ENCODE measurements at places on chromosomes 12 and 14.

DNA sequence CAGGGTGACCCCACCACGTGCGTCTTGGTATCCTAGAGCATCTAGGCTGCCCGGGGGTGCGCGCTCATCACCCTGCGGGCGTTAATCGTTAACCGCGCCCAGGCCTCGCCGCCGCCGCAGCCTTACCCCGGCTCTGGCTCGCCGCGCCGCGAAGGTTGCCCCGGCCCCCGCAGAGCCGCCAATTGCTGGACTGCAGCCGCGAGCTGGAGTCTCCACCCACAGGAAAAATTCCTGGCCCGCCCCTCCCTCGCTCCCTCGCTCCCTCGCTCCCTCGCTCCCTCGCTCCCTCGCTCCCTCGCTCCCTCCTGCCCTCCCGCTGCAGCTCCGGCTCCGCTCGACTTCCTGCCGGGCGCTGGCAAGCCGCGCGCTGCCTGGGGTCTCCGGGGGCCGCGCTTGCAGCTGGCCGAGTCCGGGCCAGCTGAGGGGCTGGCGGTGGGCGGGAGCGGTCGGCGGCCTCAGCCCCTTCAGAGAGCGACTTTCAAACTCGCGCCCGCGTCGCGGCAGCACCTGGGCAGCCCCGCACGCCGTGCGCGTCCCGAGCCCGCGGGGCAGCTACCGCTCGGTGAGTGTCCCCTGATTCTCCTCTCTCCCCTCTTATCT is at the start of gene PLEKHG3:
Gene PLEKHG3, plus strand, starts transcription at position 282 of the 600 bp plus-strand sequence. CDS start 23,208 bp downstream, outside the sequence.
- DNase-seq: peak; percentile 19

DNA sequence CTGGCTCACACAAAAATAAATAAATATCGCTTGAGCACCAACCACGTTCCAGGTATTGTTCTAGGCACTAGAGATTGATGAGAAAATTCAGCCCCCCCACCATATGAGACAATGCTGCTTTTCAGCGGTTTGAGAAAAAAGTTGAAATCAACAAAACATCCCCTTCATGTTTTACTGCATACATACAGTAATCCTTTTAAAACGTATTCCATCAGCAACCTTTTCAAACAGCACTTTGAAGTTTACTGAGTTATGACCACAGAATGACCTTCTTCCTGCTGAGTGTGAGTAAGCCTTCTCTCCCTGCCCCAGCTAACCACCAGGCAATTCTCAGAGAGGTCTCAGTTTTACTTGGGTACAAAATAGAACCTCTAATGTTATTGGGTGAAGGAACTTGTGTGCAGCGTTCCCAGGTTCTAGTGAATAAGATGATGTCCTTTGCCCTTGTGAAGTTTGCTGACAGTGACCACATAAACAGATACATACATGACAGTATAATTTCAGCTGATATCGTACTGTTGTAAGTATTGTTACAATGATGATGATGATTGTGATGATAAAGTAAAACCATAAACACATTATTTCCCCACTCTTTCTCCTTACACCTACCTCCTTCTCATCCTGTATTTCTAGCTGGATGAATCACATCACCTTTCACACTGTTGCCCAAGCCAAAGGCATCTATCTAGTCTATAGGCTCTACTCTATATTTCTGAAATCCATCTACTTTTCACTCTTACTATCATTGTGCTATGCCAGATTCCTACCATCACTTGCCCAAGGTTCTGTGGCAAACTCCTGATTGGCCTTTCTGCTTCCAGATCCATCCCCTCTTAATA is 124.4 kb upstream of the KRR1 start:
- peak; percentile 10 for DNase-seq

DNA sequence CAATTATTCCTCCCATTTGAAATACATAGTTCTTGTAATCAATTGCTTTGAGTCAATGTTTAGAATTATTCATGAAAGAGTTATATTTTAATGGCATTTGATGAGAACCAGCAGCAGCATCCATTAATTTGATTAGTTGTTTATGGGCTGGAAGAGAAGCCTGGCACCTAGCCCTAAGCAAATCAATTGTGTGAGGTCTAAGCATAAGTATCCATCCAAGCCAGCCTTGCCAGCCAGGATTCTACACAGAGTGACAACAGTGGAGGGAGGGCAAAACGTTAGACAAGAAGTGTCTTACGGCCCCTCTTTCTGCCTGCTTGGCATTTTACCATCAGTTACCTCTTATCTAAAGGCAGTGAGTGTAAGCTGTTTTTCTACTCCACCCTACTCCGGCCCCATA is 478.5 kb downstream of the NELL2 start:
- no peak for DNase-seq

DNA sequence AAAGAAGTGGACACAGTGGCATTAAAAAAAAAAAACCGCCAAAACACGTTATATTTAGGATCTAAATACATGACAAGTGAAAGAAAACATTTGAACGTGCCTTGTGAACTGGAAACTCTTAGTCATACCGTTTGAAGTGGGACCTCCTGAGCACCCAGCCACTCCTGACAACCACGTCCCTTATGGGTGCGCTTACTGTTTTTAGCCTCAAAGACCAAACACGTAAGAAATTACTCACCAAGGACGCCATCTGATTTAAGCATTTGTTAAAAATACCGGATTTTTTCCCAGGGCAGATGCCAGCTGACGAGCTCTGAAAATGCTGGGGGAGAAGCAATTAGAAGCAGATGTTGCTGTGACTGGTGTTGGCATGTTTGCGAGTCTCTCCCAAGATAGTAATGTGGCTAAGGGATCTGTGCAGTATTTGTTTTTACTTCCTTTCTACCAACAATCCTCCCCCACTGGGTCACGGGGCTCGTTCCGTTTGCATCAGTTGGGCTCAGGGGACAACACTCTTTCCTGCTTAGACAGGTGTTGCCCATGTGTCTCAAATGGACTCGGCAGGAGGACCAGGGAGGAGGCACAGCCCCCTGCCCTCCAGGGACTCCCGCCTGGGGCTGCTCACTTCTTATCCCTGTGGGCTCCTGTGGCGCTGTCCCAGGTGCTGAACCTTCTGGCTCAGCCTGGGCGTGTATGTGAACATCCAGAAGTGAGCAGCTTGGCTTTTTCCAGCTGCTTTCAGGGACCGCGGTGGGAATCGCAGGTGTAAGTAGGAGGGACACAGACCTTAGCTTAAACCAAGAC is 101.0 kb downstream of the BEGAIN start:
- peak; percentile 52 for DNase-seq

DNA sequence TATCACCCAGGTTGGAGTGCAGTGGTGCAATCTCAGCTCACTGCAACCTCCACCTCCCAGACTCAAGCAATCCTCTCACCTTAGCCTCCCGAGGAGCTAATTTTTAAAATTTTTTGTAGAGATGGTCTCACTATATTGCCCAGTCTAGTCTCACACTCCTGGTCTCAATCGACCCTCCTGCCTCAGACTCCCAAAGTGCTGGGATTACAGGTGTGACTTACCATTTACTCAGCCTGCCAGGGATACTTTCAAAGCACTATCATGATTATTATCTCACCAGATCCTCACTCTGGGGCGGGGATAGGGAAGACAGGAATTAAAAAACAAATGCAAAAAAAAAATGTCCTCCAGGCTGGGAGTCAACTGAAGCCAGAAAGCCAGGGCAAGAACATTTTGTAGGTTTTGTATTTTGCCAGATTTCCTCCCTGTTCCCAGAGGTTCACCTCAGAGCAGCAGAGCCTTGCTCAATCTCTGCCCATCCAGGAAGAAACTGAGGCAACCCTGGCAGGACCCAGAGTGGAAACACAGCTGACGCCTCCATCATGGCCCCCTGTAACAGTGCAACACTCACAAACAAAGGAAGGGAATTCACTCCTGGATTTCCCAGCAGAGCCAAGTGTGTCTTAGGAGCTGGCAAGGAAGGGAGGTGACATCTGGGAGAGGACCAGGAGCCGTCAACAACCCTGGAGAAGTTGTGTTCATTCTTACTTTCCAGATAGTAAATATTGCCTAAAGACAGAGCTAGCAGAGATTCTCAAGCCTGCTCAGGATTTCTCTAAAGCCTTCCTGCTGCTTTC is 73.9 kb downstream of the IRF2BPL start:
- DNase-seq: no peak

DNA sequence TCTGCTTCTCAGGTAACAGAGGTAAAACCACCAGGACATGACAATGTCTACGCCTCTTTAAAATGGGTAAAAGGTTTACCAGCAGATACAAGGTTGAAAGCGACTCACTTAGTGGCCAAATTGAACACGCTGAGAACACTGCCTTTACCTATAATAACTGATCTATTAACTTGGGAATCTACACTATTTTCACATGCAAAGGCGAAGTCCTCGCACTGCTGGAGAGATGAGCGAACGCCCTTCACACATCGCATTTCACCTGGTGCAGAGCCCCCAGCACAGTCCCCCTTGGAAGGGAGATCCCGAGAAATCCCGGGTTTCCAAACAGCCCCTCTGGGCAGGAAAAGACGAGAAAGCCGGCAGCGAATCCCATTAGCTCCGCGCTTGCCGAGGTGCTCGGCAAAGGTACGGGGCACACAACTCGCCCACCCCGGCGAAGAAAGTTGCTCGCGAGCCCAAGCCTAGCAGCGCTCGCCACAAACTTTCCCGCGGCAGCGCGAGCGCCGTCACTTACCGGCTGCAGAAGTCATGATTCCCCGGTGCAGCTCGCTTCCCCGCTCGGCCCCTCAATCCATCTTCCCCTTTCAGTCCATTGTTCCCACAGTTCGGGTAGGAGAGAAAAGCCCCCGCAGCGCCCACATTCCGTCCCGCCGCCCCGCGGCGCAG is 423 bp downstream of the FGD6 start:
- no peak for DNase-seq

GRCh38 chr14:93099196-93099595 is 16.5 kb downstream of the ITPK1 start:
- DNase-seq: no peak

GRCh38 chr12:119802472-119802871 is 74.6 kb downstream of the CIT start:
- no peak for DNase-seq

DNA sequence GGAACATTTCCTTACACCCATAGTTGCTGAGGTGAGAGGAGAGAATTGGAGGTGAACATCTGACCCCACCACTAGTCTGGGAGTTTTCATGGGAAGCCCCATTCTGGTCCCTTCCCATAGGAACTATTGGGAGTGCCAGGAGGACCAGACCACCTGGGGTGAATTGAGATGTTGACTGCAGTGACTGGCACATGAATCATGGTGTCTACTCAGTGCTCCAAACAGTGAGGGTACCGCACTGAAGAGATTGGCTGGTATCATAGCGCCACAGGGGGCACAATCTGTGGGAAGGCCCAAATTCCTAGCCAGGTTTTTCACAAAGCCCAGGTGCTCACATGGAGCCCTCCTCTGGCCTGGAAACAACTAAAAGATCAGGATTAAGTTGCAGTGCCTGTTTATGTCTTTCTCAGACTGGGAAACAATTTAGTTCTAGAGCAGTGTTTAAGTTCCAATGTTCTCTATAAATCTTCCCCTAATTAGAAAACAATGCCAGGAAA is 3.7 kb upstream of the RNASE9 start:
- DNase-seq: no peak

Measured in suppressor macrophage (primary cell).